ENCODE measurements at places on chromosomes 16 and 17.
A peak's percentile ranks its signal among the peaks of the same experiment; 100 is the strongest.

DNA sequence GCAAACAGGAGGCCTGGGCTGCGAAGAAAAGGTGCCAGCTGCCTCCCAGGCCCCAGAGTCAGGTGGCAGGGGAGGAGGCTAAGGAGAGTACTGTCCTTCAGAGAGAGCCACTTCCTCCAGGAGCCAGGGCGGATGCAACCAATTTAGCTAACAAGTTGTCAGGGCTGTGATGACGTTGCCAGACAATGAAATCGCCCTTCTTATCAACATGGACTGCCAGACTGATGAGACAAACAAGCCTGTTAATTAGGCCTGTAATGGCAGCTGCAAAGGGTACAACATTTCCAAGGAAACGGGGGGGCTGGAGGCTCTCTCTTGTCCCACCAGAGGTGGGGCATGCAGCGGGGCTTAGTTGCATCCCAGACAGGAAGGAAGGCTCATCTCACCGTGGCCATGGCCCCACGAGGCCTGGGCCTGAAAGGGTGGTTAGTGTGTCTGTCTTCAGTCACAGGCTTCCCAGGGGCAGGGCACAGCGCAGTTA, 111.8 kb downstream of the SDK2 start:
- no peak for DNase-seq

GRCh38 chr17:81179220-81179619, 13.2 kb upstream of the AATK start:
- no peak for DNase-seq

DNA sequence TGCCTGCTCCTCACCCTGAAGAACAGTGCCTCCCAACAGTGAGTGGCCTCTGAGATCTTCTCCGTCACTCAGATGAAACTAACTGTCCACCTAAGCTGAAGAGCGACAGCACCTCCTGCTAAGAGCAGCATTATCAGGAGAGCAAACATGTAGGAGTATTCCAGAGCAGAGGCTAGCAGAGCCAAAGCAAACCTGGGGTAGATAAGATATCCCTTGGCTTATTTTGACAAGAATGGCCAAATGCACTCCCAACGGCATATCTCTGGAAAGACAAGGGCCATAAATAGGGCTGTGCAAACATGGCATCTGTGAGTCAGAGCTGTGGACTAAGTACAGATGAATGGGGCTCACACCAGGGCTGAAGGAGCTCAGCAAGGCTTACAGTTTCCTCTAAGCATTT, 96.3 kb downstream of the NDEL1 start:
- DNase-seq: no peak

GRCh38 chr17:37698132-37698910, 46.5 kb downstream of the HNF1B start:
- no peak for DNase-seq

- peak; percentile 36 for DNase-seq
These were observed 3.8 kb upstream of the CD7 start for GRCh38 chr17:82320956-82321927.

DNA sequence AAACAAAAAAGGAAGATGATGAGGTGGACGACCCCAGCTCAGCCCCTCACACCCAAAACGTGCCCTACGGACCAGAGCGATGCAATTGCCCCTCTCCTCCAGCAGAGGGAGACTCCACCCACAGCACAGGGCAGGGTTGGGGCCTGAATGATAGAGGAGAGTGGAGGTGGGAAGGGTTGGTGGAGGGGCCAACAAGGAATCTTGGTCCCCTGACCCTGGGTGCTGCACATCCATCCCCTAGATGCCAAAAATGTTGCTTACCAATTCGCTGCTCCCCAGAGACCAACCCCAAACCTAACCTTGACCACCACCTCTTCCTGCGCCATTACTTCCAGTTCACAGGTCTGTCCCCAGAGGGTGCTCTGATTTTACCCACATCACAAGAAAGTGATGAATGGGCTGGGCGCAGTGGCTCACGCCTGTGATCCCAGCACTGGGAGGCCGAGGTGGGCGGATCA, 12.9 kb downstream of the P2RX5 start:
- no peak for DNase-seq

GRCh38 chr17:61201211-61201610, 198.4 kb upstream of the TBX2 start:
- DNase-seq: no peak

- no peak for DNase-seq
These were observed 50.4 kb downstream of the AIPL1 start for GRCh38 chr17:6384481-6384880.

- DNase-seq: no peak
These were observed 24.4 kb upstream of the EFCAB13 start for GRCh38 chr17:47299239-47299910.

- no peak for DNase-seq
These were observed 39.0 kb downstream of the NLRP1 start for GRCh38 chr17:5545051-5545987.

DNA sequence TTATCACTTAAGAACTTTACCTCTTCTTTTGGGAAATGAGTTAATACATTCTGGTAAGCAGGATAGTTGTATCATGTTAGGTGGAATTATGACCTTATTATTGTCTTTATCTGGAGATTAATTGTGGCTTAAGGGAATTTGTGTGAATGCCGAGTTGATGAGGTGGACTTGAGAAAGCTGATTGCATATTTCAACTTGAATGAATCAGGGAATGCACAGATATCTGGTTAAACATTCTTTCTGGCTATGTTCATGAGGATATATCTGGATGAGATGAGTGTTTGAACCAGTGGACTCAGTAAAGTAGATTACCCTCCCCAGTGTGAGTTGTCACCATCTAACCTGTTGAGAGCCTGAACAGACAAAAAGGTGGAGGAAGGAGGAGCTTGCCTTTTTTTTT, 326.1 kb upstream of the GOT2 start:
- no peak for DNase-seq

GRCh38 chr17:1577182-1577581, 14.6 kb upstream of the PITPNA start:
- peak; percentile 74 for DNase-seq

DNA sequence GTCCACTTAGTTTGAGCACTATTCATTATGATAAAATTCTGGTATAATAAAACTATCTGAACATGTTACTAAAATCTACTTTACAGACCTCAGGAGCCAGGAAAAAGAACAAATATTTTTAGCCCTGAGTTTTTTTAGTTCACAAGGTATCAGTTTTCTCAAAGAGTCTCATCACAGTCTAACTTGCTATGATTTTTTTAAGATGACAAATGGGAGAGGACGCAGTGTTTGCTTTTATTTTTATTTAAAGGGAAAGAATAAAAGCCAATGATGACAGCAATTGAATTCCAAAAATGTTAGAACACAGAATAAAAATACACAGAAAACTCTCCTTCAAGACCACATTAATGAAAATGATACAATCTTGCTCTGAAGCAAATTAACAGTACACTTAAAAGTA, 7.4 kb downstream of the MED13 start:
- no peak for DNase-seq

DNA sequence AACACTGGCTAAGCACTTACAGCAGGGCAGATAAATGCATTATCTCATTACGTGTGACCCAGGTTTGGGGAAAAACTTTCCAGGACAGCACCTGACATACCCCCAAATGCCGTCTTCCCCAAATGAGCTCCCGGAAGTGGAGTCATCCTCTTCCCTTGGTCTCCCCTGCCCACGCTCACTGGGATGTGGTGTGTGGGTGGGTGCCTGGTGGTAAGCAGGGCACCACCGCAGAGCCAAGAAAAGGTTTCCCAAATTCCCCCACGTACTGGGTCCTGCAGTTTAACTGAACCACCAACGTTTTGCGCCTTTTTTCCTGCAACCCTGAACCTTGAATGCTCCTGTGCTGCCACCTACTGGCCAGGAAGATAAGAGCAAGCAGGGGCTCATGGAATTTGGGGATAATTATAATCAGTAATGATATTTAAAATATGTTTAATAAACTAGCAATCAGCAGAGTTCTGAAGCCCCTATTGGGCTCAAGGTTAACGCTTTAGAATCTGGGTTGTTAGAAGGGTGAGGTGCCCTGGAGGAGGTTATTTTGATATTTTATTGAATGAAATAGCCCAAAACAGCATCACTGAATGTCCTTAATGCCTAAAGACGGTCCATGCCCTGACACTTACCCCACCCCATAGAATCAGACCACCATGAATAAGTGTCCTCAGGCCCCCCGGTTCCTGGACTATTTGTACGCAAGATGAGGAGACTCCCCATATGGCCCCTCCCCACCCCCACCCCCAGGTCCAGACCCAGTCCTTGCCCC, 8.0 kb downstream of the SPPL2C start:
- no peak for DNase-seq

- no peak for DNase-seq
These were observed 597.4 kb downstream of the MAF start for GRCh38 chr16:79003026-79003609.

DNA sequence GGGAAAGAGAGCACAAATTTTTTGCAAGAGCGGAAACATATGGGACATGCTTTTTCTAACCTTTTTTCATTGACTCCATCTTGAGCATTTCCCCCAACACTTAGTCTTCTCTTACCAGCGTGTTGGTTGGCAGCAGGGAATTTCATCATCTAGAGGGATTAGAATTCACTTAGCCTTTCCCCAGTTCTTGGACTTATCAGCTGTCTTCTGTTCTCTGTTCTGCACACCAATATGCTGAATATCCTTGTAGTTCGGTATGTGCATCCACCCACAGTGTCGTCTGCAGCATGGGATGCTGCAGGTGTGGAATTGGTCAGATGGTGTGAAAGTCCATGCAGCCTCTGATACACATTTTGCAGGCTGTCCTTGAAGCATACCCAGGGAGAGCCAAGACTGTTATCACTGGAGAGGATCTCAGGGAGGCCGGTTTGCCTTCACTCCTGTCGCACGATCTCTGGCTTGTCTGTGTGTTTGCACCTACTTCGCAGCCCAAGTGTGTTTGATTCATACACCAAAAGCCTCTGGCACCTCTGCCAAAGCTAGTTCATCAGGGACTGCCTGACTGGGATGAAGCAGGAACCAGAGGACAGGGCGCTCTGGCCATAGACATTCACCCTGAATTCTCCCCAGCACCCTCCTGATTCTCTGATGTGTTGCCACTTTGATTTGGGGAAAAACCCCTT, 93.3 kb downstream of the SOCS1 start:
- no peak for DNase-seq

- DNase-seq: no peak
These were observed 49.6 kb downstream of the PITPNM3 start for GRCh38 chr17:6506679-6507231.

- DNase-seq: no peak
These were observed 9.8 kb upstream of the PLK1 start for GRCh38 chr16:23668873-23669272.

- DNase-seq: no peak
These were observed 329 bp downstream of the KPNB1 start for GRCh38 chr17:47649972-47650524.

- DNase-seq: no peak
These were observed 617 bp upstream of the CCR7 start for GRCh38 chr17:40565769-40566409.

DNA sequence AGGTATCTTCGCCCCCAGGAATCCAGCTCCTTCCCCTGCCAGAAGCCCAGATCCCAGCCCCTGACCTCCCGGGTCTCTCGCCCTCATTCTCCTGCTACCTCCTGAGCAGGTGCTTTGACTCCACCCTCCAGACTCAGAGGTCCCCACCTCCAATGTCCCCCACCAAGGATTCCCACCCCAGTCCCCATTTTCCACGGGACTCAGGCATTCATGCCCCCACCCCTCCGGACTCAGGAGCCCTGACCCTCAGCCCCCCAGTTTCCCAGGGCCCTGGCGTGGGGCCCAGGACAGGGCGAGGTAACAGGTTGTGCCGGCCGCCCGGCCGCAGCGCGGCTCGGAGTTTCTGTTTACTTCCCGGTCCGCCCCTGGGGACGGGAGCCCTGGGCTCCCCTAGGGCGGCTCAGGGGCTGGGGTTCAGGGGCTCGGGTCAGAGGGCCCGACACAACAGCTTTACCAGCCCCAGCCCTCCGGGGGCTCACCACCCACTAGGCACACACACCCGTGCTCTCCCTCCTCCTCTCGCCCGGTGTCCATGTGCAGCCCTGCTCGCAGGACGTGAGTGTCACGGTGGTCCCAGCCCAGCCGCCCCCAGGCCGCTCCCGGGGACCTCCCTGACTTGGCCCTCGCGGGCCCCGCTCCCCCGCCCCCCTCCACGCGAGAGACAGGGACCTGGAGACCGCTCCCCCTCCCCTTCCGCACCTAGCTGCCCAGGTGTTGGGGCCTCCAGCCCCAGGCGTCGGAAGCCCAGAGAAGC, 595 bp downstream of the BICDL2 start:
- no peak for DNase-seq

DNA sequence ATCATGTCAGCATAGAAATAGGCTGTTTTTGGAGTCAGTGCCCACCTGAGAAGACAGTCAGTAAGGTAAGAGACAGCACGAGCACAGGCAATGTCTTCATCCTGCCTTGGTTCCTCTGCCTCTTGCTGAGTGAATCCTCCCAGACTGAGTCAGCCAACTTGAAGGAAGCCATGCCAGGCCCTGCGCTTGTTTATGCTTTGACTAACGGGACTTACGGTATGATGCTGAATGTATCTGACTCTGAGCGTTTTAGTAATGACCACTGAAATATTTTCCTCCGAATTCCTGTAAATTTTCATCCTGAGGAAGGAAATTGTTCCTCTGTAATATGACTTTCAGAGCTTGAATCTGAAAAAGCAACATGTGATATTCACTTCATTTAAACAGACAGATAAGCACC, 18.0 kb downstream of the C17orf67 start:
- DNase-seq: no peak

- DNase-seq: no peak
These were observed 7.6 kb downstream of the EPN2 start for GRCh38 chr17:19244781-19245180.

DNA sequence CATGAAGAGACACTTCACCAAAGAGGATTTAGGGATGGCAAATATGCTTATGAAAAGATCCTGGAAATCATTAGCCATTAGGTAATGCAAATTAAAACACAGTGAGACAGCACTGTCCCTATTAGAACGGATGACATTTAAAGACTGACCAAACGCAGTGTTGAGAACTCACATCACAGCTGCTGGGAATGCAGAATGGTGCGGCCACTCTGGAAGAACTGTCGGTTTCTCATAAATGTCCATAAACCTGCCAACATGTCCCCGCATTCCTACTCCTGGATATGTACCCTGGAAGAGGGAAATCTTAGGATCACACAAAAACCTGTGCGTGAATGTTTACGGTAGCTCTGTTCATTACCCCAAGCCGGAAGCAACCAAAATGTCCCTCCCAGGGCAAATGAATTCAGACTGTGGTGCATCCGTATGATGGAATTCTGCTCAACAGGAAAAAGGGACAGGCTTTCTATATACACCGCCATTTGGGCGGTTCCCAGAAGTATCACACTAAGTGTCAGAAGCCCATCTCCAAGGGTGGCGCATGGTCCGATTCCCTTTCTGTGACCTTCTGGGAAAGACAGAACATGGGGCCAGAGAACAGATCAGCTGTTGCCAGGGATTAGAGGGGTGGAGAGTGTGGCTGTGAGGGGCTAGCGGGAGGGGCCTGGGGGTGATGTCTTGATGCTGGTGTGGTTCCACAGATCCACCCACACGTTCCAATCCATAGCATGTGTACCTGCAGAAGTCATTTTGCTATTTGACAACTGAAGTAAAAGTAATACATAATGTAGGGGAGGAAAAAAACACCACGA, 197.2 kb upstream of the CHMP6 start:
- no peak for DNase-seq
